ENCODE measurements at places on chromosomes 12 and 14.

DNA sequence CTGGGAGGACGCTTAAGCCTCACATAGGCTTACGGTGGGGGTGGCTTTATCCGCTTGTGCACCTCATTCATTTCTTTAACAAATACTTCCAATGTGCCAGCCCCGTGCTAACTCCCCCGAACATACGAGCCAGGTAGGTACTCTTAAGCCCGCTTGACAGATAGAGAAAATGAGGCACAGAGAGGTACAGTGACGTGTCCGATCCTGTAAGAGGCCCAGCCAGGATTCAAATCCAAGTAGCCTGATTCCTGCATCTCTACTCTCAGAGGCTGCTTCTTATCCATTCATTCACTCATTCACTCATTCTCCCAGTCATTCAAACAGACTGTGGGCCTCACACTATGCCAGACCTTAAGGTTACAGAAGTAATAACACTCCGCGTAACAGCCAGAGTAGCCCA, 477 bp downstream of the OAS3 start:
- peak; percentile 18 for DNase-seq

DNA sequence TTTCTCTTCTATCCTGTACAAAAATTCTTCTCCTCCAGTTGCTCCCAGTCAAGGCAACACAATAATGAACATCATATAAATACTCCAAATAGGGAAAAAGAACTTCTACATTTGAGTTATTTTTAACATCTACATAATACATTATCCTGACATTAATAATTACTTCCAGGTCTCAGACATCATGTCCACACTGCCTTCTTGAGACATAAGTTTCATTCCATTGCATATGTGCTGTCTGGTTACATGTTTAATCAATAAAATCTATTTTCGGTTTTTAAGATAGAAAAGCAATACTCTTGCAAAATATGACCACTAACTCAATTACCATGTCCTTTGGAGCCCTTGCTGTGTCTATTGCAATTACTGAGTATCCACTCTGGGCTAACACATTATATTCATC, 881.9 kb downstream of the GALC start:
- DNase-seq, result no peak

- no peak for DNase-seq
These were observed 11.4 kb downstream of the MMP14 start for GRCh38 chr14:22847661-22848341.

DNA sequence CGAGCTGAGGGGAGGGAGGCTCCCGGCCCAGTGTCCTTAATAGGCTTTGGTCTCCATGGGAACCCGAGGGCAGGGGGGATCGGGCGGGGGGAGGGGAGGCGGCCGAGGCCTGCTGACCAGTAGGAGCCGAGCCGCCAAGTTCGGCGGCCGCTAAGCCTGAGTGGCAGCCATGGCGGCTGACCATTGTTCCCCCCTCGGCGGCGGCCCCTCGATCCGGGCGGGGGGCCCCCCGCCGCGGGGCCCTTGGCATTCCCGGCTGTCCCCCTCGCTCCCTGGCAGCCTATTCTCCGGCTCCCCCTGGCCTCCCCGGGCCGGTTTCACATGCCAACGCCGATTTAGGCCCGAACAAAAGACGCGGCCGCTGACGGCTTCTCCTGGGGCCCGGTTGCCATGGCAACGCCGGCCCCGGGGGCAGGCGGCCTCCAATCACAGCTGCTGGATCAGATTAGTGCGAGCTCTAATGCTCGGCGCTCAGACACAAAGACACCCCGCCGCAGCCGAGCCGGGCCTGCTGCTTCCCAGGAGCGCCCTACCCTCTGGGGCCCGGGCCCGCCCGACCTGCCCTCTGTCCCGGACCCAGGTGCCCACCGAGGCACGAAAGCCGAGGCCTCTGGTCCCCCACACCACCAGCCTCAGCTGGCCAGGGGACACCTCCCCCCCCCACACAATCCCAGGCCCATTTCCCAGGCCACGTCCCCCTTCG, 7.3 kb downstream of the MSI1 start:
- DNase-seq, result peak; percentile 89

DNA sequence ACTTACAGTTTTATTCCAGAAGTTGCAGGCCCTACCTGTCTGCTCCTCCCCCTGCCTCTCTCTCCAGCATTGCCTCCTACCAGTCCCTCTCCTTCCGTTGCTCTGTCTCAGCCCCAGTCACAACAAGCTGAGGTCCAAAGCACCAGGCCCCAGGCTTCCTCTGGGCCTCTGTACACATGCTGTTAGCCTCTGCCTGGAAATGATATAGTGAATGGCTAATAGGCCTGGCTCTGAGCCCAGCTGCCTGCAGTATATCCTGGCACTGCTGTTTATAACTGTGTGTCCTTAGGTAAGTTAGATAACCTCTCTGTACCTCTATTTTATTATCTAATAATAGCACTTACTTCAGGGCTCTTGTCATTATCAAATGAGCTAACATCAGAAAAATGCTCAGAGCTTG, 114.9 kb upstream of the PWP1 start:
- DNase-seq, result peak; percentile 28

DNA sequence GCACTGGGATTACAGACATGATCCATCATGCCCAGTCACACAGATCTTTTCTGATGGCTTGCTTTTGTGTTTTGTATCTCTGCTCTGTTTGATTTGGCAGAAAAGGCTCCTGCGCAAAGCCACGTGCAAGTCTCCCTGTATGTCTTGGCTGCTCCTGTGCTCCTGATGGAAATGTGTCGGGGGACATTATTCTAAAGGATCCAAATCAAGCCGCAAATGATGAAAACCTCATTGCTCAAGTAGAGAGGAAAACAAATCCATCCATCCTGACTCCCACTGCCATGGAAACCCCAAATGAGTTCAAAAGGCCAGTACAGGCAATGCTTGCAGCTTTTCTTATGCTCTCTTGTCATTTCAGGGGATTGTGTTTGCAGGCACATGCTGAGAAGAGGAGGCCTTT, 93.8 kb downstream of the NDUFA12 start:
- peak; percentile 29 for DNase-seq

GRCh38 chr12:90124289-90124688, 415.7 kb upstream of the ATP2B1 start:
- DNase-seq, result peak; percentile 53

DNA sequence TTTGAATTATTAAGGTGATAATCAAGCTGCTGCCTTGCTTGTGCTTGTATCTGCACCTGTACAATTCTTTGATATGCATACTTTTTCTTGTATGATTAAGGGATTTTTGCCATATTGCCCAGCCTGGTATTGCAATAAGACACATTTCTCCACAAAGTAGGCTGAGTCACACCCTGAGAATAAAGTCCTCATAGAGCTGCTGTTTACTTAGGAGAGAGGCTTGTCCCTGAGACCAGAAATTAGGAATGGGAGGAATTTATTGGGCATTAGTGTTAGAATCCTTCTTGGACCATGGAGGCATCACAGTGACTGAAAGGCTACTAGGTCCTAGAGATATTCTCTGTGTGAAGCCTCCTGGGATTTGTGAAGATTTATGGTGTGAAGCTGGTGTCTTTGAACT, 506.8 kb upstream of the FBXO33 start:
- DNase-seq, result no peak

DNA sequence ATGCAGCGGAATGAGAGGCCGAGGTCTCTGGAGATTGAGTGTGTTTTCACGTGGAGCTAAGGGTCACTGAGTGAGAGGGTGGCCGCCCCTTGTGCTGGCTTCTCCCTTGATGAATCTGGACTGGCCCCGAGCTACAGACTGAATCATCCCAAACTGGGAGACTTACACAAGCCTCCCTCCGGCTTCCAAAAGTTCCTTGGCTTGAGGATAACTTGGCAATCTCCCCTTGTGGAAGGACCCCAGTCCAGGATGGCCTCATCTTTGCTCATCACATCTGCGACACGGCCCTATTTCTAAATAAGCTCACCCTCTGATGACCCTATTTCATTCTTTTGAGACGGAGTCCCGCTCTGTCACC, 41.5 kb upstream of the FBRSL1 start:
- no peak for DNase-seq
